ENCODE measurements at places on chromosomes 6 and 20. TPM values are rescaled to one million over a fixed set of nuclear protein-coding genes. Genes with fewer than 3 reads are reported as not detected.

GRCh38 chr6:72702421-72702820 lies 80.6 kb downstream of the KCNQ5 start:
- DNase-seq, result no peak

The APOBEC2 gene
- 6.2 TPM for total RNA-seq

DNA sequence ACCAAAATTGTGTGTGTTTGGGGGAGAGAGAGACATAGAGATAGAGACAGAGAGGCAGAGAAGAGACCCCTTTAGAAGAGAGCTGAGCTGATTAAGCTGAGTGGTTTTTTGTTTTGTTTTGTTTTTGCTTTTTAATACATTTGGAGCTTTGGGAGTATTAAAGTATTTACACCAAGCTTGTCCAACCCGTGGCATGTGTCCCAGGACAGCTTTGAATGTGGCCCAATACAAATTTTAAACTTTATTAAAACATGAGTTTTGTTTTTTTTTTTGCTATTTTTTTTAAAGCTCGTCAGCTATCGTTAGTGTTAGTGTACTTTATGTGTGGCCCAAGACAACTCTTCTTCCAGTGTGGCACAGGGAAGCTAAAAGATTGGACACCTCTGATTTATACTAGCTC lies 56.0 kb downstream of the MRAP2 start:
- no peak for DNase-seq

DNA sequence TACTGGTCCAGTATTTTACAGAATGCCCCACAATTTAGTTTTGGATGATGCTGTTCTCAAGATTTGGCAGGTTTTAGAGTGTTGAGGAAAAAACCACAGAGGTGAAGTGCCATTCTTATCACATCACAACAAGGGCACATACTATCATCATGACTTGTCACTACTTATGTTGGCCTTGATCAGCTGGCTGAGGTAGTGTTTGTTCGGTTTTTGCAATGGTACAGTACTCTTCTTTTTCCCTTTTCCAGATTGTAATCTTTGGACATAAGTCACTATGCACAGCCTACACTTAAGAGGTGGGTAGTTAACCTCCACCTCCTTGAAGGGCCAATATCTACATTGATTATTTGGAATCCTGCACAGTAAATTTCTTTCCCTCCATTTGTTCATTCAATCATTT lies 8.8 kb downstream of the TENT5A start:
- no peak for DNase-seq

The NKX2-2 gene
- 2.6 TPM for total RNA-seq

- no peak for DNase-seq
These were observed 12.2 kb downstream of the DLL1 start for GRCh38 chr6:170278743-170279094.

GRCh38 chr6:108556866-108557493 lies 3.7 kb upstream of the FOXO3 start:
- no peak for DNase-seq

GRCh38 chr6:45378334-45378926 lies 696 bp upstream of the SUPT3H start:
- DNase-seq, result no peak

The FRK gene
- 5.7 TPM for total RNA-seq

GRCh38 chr6:111657146-111657545 lies 51.5 kb upstream of the TRAF3IP2 start:
- DNase-seq, result no peak

DNA sequence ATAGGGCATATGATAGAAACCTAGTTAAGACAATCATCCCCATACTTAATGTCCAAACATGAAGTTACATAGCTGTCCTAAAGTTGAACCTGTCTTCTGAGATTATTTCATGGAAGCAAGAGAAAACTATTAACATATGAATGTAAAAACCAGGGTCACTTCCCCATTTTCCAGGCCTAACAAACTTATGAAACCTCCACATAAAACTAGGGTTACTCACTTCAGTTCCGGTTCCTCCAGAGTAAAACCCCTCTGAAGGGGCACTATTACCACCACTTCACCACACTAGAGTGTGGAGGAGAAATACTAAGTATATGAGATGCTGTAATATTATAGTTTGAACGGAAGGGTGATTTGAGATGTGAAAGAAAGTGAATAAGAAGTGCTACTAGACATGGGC lies 14.9 kb downstream of the PRKN start:
- no peak for DNase-seq

The HTR1E gene
- not detected for total RNA-seq

- DNase-seq, result no peak
These were observed 38.0 kb downstream of the HIVEP2 start for GRCh38 chr6:142906945-142907470.

- DNase-seq, result peak; percentile 31
These were observed 792 bp upstream of the MICA start for GRCh38 chr6:31402324-31403282.

DNA sequence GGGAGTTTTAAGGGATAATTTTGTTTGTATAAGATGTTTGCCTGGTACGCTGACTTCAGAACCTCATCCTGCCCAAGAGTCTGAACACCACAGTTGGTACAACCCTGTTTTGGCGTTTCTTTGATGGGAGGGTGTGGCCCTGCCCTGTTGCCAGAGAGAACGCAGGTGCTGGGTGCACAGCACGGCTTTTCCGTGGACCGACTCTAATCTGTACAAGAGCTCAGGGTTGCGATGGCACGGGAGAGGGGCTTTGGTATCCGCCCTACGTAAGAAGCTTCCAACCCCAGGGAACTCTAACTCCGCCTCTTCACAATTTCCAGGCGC lies 1.3 kb downstream of the CYP24A1 start:
- DNase-seq, result no peak

The SYCP2 gene
- total RNA-seq, result 1.6 TPM

The TPBG gene
- total RNA-seq, result 2.8 TPM

DNA sequence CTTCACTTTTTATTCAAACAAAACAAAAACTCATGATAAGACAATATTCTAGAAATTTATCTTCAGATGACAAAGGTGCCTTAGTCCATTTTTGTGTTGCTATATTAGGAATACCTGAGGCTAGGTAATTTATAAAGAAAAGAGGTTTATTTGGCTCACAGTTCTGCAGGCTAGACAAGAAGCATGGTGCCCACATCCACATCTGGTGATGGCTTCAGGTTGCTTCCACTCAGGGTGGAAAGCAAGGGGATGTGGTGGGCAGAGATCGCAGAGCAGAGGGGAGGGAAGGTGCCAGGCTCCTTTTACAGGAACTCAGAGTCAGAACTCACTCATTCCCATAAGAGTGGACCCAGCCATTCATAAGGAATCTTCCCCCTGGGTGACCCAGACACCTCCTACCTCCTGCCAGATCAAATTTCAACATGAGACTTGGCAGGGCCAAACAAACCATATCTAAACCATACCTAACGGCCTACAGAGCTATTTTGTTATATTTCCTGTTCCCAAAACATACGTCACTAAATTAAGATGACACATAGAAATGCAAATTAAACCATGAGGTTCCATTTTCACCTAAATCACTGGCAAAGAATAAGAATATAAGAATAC lies 26.4 kb downstream of the ABHD12 start:
- DNase-seq, result peak; percentile 23

- DNase-seq, result no peak
These were observed 118.2 kb upstream of the RIPOR2 start for GRCh38 chr6:25053875-25054371.

DNA sequence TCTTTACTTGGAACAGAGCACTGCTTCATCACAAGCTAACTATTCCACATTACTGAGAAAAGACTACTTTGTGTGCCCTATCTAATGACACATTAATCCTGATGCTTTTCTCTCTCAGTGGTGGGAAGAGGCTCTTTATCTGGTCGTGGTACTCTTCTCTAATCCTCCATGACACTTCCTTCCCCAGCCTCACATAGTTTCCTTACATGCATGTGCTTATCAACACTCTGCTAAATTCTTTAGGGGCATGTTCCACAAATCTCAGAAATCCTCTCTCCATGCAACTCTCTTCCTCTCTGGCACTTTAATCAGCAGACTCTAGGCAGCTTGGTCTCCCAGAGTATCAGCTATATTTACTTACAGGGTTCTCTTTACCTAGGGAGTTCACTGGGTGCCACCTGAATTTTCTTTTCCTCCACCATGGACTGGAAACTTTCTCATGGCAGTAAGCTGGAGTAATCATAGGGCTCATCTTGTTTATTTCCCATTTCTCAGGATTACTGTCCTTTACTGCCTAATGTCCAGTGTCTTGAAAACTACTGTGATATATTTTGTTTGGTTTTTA lies 27.0 kb upstream of the SLC22A2 start:
- no peak for DNase-seq

The DEFB124 gene
- 0.32 TPM for total RNA-seq

DNA sequence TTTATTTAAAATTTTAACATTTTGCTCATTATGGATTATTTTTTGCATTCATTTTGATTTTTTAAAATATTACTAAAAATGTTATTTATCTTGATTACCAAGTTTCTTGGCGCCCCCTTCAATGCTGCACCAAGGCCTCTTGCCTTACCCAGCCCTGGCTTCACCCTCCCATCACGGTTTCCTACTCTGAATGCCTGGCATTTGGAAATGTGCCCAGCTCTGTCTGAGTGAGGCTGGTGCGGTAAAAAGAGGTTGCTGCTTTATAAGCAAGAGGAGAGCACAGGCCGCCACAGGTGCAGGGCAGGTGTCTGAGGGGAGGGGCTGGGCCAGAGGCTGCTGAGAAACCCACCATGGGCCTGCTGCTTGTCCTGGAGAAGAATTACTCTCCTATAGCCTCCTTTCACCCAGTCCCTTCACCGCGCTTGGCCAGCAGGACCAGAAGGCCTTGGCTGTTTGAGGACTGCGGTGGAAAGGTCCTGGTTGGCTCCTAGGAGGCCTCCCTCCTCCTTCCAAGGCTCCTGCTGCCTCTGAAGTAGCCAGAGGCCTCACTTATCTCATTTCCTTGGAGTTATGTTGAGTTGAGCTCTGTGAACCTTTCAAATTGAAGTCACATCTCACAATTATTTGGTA lies 62.6 kb downstream of the BANF2 start:
- no peak for DNase-seq

The SOX12 gene
- 4.3 TPM for total RNA-seq

- no peak for DNase-seq
These were observed 126.5 kb upstream of the CDYL start for GRCh38 chr6:4649728-4650127.

The FABP7 gene
- not detected for total RNA-seq

The THBD gene
- 2.6 TPM for total RNA-seq

GRCh38 chr20:3698591-3699001 lies 13.8 kb downstream of the SIGLEC1 start:
- no peak for DNase-seq

GRCh38 chr20:35988910-35989463 lies 20.6 kb downstream of the CNBD2 start:
- no peak for DNase-seq

- DNase-seq, result peak; percentile 69
These were observed 15.9 kb upstream of the PTGIS start for GRCh38 chr20:49583669-49584417.

DNA sequence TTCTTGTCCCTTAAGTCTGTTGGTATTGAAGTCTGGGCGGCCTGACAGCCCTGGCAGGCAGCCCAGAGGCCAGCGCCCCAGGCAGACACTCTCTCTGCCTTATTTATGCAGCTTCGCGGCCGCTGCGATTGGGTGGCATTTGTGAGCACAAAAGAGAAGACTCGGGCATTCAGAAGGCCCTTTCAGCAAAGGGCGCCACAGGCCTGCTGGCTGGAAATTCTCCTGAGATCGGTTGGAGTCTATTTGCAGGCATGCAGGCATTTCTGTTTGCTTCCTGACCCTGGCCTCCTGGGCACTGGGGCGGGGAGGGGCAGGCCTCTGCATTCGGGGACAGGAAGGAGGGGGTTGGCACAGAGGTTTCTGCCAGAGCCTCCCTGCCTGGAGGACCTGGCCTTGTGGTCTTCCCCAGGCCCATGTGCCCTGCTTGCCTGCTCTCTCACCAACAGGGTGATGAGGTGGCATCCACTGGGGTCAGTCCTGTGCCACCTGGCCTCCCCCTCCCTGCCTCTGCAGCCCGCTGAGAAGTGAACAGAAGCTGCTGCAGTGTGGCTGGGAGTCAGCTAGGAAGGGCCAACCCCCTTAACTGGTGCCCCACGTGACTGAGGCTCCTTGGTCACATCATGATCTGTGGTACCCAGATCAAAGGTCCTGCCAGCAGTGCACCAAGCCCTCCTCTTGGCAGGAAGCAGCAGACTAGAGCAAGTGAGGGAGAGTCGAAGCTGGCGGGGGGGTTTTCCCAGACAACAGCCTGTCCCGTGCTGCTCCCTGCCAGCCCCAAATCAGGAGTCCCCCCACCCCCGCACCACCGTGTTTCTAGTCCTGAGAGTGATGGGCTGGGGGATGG lies 16.6 kb upstream of the CCDC167 start:
- DNase-seq, result peak; percentile 18

The BICRAL gene
- 7.6 TPM for total RNA-seq

GRCh38 chr20:58647162-58647795 lies 3.8 kb upstream of the STX16 start:
- no peak for DNase-seq

GRCh38 chr6:16324606-16325225 lies 86.3 kb downstream of the GMPR start:
- DNase-seq, result no peak

DNA sequence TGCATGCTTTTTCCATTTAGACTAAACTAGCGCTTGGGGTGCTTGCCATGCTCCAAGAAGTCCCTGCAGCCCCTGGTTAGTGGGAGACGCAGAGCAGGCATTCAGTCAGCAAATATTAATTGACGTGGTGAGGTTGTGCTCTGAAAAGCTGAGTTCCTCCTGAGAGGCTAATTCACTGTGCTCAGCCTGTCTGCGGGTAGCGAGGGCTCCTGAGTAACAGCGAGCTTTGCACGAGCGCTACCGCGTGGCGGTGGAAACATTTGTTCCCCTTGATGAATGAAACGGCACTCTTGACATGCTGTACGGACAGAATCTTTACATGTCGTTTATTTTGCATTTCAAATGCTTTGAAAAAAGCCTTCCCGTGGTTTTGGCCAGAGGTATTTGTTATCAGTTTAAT lies 170.6 kb upstream of the AGPAT4 start:
- DNase-seq, result peak; percentile 69

DNA sequence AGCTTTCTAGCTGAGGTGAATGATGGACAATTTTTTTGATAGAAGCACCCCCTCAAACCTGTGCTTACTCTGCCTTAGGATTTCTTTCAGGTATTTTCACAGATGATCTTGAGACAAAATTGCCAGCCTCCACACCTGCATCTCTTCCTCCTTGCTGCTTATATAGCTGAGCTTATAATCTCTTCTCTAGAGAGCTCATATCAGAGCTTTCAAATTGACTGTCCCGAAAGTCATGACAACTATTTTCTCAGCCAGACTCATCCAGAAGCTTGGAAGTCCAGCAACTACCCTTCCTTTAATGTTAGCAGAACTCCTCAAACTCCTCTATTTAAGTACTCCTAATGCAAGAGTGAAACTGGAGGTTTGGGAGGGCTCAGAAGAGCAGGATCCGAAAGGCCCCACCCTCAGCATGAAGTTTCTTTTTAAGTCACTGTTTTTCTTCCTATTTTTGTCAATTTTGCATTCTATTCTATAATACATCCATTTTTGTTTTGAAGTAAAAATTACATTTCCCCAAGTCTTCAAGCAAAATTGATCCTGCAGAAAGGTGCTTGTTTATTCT lies 12.7 kb downstream of the CGA start:
- no peak for DNase-seq

- no peak for DNase-seq
These were observed 66.5 kb downstream of the DTNBP1 start for GRCh38 chr6:15596186-15596896.

The KHDC1L gene
- not detected for total RNA-seq
